Upper lobe of left lung (tissue), 6 donors: ENCODE measurements at places on chromosomes 3 and 15. TPM values are rescaled to one million over a fixed set of nuclear protein-coding genes. Genes with fewer than 3 reads are reported as not detected.

DNA sequence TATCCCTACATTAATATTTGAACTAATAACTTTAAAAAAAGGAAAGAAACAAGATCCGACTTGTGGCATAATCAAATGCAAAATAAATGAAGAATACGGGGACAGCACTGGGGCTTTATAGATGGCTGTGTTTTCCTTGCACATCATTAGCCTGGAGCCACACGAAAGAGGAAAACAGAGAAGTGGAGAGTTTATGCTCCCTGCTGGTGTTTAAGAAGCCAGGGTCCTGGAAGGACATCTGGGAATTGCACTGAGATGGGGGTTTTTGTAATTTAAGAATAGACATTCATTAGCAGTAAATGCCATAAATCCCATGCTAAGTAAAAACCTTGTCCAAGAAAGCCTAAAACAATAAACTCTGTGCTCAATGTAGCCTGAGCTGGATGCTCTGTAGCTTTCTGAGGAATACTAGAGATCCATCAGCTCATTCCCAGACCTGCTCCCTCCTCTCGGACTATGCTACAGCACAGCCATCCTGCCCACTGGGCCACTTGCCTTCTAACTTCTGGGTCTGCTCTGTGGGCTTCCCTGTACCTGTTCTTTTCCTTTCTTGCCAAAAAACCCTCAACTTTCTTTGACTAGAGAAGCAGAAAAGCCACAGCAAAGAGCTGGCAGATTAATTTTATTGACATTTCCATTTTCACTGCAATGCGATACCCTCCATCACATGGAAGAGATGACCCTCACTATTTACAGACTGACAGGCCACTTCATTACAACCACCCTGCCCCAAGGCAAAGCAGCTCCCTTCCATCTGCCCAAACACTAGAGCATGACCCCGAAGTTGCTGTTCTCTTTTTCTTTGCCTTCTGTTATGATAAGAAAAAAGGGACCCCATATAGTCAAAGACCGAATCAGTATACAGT, 62.3 kb downstream of the MEIS2 start:
- no peaks in the 10 kb centered on the region for H3K27me3 ChIP-seq
- H3K36me3 ChIP-seq = no peaks in the 10 kb centered on the region
- no peak overlapping the region for H3K4me3 ChIP-seq
- H3K27ac ChIP-seq = no peak overlapping the region
- H3K4me1 ChIP-seq = no peaks in the 10 kb centered on the region
- no peak for DNase-seq

- H3K27me3 ChIP-seq = no peaks in the 10 kb centered on the region
- no peaks in the 10 kb centered on the region for H3K36me3 ChIP-seq
- no peak overlapping the region for H3K4me3 ChIP-seq
- no peak for DNase-seq
- H3K27ac ChIP-seq = no peak overlapping the region
Measured at GRCh38 chr3:89116476-89116875, 9.1 kb downstream of the EPHA3 start.

DNA sequence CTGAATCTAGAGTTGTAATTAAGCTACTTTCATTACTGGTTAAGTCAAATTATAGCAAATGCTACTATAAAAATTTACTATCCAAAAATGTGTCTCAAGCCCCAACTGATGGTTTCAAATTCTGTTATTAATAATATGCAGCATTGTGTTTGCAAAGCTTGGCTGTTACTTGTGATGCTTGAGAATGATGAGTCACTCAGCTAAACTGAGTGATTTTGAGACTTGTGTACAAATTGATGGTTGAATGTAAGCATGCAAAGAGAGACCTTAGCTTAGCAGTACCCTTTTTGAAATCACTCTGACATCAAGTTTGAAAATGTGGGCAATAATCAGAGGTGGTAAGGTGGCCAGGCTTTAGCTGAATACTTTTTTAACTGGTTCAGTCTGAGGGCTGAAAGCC, 27.6 kb downstream of the OPA1 start:
- H3K27ac ChIP-seq = no peak overlapping the region
- peaks cover 5% of the 10 kb centered on the region for H3K36me3 ChIP-seq
- no peak overlapping the region for H3K4me3 ChIP-seq
- no peak for DNase-seq

POC1A gene
- total RNA-seq = 4.2 TPM
